ENCODE measurements at places on chromosomes 6 and 20.

DNA sequence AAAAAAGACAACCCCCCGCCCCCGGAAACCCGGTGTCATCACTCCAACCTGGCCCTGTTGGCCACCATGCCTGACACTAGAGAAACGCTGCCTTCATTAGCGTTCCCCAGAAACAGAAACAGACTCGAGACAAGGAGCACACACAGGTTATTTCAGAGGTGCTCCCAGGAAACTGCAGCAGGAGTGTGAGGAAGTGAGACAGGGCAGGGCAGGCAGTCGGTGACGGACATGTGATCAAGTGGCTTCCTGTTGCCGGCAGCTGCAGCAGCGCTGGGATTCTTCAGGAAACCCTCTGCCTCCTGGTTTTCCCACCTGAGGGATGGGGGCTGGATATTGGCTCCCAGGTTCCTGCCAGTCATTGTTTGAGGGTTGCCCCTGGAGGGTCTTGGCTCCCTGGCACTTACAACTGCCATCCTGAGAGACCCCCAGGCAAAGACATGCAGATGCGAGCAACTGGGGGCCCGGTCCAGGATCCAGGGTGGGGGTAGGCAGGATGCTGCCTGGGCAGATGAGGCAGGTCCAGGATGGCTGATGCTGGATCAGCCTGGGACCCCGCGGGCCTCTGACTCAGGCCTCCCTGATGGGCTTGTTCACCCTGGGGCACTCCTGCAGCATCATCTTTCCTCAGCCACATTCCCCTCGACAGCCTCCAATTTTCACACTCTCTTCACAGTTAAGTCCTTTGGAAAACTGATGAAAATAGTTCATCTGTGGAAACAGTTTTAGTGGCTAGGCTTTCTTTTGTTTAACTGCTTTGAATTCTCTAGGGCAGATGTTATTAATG is 150.7 kb upstream of the SYNDIG1 start:
- DNase-seq: no peak

DNA sequence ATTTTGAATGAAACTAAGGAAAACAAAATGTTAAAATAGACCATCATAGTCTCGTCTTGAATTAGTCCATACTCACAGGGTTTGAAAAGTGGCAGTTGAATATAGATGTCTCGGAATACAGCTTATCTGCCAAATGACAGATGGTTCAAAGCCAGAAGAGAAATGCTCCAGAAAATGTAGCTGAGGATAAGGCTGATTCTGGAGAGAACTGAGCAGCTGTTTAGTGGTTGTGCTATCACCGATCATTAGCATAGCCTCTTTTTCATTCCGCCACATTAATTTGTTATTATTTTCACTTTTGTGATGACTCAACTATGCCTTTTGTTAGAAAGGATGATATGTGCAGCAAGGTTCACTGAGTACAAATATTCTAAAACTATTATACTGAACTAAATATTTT is 390.2 kb upstream of the MAN1A1 start:
- DNase-seq: no peak

DNA sequence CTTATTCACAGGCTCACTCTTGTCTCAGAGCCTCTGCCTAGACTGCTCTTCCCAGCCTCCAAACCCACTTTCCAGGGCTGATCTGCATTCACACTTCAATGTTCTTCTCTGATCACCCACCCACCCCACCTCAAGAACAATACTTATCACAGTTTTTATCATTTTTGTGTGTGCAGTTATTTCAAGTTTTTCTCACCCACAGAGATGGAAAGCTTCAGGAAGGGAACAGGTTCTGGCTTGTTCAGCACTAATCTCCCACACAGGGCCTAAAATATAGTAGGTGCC is 160.9 kb downstream of the MRPL14 start:
- no peak for DNase-seq

GRCh38 chr6:113103634-113104361 is 753.3 kb upstream of the MARCKS start:
- DNase-seq: peak; percentile 20

- DNase-seq: no peak
Observed at GRCh38 chr6:145137425-145137824, 597.9 kb downstream of the EPM2A start.
